Right ventricle myocardium superior (tissue), 1 donor: ENCODE measurements at places on chromosomes 16 and 17.
A peak's percentile ranks its signal among the peaks of the same experiment; 100 is the strongest.

GRCh38 chr17:32445497-32445896, 1.2 kb downstream of the PSMD11 start:
- no peak for DNase-seq

DNA sequence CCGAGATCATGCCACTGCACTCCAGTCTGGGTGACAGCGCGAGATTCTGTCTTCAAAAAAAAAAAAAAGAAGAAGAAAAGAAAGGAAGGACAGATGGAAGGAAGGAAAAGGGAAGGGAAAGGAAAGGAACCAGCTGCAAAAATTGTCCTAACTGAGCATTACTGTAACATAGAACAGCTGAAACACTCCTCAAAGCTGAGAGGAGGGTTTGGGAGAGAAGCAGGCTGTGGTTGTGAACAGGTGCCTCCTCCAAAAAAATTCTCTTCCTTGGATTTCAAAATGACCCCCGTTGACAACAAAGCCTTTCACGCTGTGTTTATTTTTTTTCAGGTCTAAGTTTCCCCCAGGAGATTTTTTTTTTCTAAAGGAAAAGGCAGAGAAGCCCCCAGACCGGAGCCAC, 541.4 kb downstream of the WWOX start:
- DNase-seq: no peak

- no peak for DNase-seq
These were observed 54.9 kb upstream of the CA10 start for GRCh38 chr17:52213451-52213850.

GRCh38 chr16:88928405-88929090, 48.5 kb downstream of the CBFA2T3 start:
- DNase-seq: no peak

DNA sequence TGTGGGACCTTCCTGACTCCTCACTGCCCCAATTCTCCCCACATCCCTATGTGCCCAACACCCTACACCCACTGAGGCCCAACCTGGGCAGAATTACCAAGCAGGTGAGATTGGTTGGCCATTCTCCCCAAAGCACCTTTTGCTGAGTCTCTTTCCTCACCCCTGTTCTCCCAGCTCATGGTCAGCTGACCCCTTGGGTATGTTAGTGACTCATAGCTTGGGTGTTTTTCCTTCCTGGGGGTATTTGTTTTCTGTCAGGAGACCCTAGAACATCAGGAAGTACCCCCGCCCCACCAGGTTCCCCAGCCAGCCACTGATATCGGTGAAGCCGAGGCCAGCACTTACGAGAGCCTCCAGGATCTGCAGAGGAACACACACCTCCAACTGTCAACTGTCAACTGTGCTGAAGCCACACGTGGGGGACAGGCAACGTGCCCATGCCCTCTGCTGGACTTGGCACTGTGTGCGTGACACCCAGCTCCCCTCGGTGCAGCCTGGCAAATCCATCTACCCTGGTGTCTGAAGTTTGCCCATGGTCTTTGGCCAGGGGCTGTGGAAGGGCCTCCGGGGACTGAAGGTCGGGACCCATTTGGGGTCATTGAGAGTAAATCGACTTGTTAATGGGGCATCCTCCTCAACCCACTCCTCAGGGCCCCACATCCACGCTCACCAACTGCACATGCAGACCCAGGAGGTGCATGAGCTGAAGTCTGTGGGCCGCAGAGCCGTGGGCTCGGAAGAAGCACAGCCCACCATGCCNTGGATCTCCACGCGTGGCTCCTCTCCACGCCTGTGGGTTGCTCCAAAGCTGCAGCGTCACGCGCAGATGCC, 53.1 kb downstream of the METRNL start:
- peak; percentile 66 for DNase-seq

DNA sequence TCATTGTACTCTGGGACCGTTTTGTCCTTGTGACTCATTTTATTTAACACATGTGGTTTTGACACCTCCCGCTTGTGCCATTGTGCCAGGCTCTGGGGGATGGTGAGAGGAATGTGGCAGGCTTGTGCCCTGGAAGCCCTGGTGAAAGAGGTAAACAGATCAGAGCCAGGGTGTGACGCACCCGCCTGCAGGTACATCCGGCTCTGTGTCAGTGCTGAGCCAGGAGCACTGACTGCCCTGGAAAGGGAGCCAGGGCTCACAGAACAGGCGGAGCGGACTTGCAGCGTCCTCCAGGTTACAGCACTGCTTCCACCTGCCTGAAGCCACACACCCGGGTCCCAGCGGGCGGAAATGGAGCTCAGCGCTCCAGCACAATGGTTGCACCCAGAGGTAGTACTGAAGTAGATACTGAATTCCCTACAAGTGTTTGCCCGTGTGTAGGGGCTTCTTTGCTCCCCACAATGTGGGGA, 30.6 kb downstream of the CDRT15 start:
- DNase-seq: peak; percentile 90

GRCh38 chr17:35742896-35743477, 10.1 kb downstream of the GAS2L2 start:
- DNase-seq: no peak

GRCh38 chr16:86212706-86213436, 297.5 kb upstream of the FOXF1 start:
- DNase-seq: no peak

GRCh38 chr17:76547183-76547641, 7.4 kb downstream of the PRCD start:
- no peak for DNase-seq

DNA sequence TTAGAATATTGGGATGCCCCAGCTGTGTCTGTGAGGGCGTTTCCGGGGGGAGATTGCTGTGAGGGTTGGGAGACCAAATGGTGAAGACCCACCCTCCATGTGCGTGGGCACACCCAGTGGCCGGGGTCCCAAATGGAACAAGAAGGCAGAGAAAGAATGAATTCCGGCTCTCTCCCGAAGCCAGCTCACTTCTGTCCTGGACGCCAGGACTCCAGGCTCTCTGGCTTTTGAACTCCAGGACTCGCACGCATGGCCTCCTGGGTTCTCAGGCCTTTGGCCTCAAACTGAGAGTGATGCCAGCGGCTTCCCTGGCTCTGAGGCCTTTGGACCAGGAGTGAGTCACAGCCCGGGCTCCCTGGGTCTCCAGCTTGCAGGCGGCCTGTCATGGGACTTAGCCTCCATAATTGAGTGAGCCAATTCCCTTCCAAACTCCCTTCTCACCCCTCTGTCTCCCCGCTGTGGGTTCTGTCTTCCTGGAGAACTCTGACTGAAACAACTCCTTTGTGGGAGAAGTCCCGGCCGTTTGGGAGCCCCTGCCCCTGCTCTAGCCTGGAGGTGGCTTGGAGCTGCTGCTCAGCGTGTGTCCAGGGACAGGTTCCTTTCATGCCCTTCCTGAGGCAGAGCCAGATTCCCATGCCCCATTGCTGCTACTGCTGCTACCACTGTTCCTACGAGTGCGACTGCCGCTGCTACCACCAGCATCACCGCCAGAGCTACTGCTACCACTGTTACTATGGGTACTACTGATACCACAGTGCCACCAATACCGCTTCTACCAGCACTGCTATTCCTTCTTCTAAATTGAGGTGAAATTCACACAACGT, 49.8 kb upstream of the CBX4 start:
- no peak for DNase-seq

GRCh38 chr16:57949013-57949412, 21.9 kb downstream of the CNGB1 start:
- no peak for DNase-seq

DNA sequence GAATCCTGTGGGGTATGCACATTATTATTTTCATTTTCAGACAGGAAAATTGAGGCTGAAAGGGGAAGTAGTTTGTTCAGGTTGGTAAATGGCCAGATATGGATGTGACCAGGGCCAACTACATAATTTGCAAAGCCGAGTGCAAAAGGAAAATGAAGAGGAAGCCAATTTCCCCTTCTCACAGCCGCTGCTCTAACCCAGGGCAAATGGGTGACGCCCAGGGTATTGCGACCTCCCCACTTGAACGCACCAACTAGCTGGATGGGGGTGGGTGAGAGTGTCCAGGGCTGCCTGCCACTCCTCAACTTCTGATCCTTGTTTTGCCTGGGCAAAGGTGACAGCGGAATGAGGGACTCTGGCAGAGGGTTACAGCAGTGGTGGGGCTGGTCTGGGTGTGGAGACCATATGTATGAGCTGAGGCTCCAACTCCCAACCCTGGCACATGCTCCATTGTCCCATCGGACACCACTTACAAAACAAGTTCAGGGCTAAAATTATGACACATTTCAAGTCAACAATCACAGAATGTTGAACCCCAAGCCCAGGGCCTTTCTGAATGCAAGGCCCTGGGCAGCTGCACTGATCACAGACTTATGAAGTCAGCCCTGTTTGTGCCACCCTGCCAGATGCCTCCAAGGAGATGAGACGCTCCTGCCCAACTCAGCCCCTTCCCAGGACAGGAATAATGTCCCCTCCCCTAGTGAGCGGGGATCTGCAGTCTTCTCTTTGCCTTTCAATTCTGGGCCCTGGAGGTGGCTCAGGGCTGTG, 1.7 kb downstream of the ANKRD40CL start:
- DNase-seq: peak; percentile 63
